Activated naive CD8-positive, alpha-beta T cell treated with anti-CD3 and anti-CD28 coated beads for 36 hours (primary cell): ENCODE measurements at places on chromosomes 5 and 9. TPM values are rescaled to one million over a fixed set of nuclear protein-coding genes. Genes with fewer than 3 reads are reported as not detected.

DNA sequence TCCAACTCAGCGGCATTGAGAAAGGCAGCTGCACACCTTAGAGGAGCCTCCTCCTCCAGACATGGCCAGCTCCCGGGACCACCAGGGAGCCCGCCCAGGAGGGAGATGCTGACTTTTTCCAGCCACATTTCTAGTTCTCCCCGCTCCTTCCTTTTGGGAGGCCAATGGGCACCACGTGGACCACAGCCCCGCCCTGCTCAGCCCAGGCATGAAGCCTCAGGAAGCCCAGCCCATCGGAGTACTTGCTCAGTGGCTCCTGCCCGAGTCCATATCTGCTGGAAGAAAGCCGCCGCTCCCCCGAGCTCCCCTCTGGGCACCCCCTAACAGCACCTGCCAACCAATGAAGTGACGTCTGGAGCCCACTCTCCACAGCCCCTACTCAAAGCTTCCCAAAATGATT is 52.4 kb downstream of the SMIM23 start:
- H3K4me1 ChIP-seq: peaks cover 2% of the 10 kb centered on the region
- no peak overlapping the region for H3K4me3 ChIP-seq
- H3K36me3 ChIP-seq: peaks cover 26% of the 10 kb centered on the region
- DNase-seq: no peak
- no peak overlapping the region for H3K27ac ChIP-seq

GRCh38 chr5:33969572-33970452 is 14.7 kb downstream of the SLC45A2 start:
- no peak overlapping the region for H3K27ac ChIP-seq
- no peaks in the 10 kb centered on the region for H3K36me3 ChIP-seq
- H3K27me3 ChIP-seq: peaks cover under 1% of the 10 kb centered on the region
- DNase-seq: no peak
- H3K4me1 ChIP-seq: peaks cover 12% of the 10 kb centered on the region

DNA sequence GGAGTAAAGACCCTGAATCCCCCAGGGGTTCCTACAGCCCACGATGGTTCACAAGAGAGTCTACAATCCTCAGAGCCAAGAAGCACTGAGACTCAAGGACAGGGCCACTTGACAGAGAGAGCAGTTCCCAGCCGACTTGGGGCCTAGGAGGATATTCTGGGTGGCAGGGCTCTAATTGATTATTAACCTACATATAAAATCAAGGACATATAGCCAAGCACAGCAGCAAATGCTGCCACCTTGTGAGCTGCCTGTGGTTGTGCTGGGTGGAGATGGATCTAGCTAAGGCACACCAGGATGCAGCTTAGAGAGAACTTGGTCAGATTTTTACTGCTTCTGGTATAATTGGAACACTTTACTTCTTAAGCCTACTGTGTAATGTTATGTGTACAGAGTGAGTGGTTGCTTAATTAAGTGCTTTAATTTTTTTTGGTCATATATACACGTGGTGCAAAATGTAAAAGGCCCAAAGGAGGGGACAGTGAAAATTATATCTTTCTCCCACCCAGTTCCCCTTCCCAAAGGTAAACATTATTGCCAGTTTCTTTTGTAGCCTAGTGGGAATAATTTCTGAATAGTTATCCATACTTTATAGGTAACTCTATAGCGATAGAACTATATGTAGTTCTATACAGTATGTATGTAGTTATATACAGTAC is 78.8 kb downstream of the F2RL2 start:
- peak; percentile 44 for DNase-seq
- H3K4me1 ChIP-seq: peaks cover 70% of the 10 kb centered on the region
- peak overlapping the region; percentile 95 for H3K27ac ChIP-seq
- H3K36me3 ChIP-seq: no peaks in the 10 kb centered on the region
- no peaks in the 10 kb centered on the region for H3K27me3 ChIP-seq

DNA sequence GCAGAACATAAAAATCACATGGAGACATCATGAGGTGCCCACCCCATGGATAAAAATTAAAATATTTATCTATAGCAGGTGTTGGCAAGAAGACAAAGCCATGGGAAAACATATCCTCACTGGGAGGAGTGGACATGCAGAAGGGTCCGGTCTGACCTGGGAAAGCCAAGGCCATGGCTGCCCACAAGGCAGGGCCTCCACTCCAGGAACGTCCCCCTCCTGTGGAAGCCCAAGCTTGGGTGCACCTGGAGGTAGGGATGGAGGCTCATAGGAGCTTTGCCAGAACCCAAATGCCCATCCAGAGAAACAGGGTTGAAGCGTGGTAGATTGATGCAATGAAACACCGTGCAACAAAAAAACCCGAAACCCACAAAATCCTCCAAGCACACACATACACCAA is 81.4 kb upstream of the COL5A1 start:
- no peak overlapping the region for H3K27ac ChIP-seq
- no peak overlapping the region for H3K4me3 ChIP-seq
- DNase-seq: no peak

GRCh38 chr5:172410160-172410559 is 44.2 kb downstream of the SH3PXD2B start:
- peak; percentile 29 for DNase-seq
- H3K27ac ChIP-seq: no peak overlapping the region
- no peak overlapping the region for H3K4me3 ChIP-seq
- peaks cover 35% of the 10 kb centered on the region for H3K4me1 ChIP-seq
- peaks cover 19% of the 10 kb centered on the region for H3K27me3 ChIP-seq

DNA sequence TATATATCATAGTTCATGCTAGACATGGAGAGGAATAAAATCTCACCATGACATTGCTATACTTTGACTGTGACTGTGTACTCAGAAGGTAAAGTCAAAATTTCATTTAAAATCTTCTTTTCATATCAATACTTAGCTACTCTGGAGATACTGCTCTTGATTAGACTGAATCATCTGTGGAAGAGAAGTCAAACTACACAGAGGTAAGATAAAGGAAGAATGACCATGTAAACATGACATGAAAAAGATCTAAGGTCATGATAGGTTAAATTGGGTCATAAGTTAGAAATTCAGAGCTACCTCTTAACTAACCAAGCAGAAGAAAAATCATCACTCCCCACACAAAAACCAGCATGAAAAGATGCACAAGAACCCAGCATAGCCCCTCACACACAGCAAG is 44.8 kb upstream of the RLN1 start:
- peaks cover 18% of the 10 kb centered on the region for H3K36me3 ChIP-seq
- peaks cover 11% of the 10 kb centered on the region for H3K4me1 ChIP-seq
- no peak overlapping the region for H3K4me3 ChIP-seq

The CEL gene
- 2.8 TPM for total RNA-seq

The RPL7A gene
- total RNA-seq: 3,142 TPM

The TMOD1 gene
- total RNA-seq: 1.5 TPM

The ORM2 gene
- total RNA-seq: not detected
